ENCODE measurements at places on chromosomes 7 and 10.

- DNase-seq = no peak
These were observed 108.9 kb upstream of the MEOX2 start for GRCh38 chr7:15795393-15795792.

GRCh38 chr10:96370584-96371157, 11.9 kb upstream of the OPALIN start:
- peak; percentile 43 for DNase-seq

- DNase-seq = no peak
These were observed 73.3 kb upstream of the GSDME start for GRCh38 chr7:24830440-24831050.

- no peak for DNase-seq
These were observed 143.8 kb downstream of the GRK5 start for GRCh38 chr10:119351189-119351588.

- DNase-seq = no peak
These were observed 271.1 kb upstream of the SEMA3D start for GRCh38 chr7:85457911-85458310.

DNA sequence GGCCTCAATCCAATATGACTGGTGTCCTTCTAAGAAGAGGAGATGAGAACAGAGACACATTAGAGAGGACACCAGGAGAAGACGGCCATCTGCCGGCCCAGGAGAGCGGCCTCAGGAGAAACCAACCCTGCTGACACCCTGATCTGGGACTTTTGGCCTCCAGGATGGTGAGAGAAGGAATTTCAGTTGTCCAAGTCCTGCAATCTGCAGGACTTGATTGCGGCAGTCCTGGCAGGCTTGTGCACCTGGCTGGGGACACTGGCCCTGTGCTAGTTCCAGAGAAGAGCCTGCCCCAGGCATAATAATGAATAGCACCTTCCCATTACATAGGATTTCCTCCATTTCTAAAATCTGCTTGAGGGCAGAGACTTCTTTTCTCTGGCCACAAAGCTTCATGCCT, 409.9 kb upstream of the SHH start:
- no peak for DNase-seq

DNA sequence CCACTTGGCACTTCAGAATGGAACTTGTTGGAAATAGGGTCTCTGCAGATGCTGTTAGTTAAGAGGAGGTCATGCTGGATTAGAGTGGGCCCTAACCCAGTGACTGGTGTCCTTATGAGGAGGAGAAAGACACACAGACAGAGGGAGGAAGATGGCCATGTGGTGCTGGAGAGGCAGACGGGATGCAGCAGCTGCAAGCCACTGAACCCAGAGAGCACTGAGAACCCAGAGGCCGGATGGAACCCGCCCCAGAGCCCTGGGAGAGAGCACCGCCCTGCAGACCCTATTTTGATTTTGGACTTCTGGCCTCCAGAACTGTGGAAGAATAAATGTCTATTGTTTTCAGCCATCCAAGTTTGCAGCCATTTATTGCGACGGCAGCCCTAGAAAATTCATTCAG, 58.0 kb upstream of the EBF3 start:
- no peak for DNase-seq

DNA sequence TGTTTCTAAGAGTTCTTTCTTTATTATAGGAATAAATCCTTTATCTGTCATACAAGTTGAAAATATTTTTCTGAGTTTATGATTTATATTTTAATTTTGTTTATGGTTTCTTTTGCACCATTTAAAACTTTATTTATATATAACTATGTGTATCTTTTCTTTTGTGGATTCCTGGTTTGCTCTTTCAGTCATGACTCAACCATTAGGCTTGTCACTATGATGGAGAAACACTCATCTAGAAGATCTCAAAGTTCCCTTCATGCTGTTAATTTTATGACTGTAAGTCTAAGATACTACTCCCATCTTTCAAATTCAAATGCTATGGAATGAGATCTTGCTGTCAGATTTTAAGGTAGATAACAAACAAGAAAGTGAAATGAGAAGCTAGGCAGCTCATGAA, 199.5 kb downstream of the INHBA start:
- no peak for DNase-seq

GRCh38 chr10:132570771-132571649, 33.4 kb downstream of the INPP5A start:
- DNase-seq = no peak

DNA sequence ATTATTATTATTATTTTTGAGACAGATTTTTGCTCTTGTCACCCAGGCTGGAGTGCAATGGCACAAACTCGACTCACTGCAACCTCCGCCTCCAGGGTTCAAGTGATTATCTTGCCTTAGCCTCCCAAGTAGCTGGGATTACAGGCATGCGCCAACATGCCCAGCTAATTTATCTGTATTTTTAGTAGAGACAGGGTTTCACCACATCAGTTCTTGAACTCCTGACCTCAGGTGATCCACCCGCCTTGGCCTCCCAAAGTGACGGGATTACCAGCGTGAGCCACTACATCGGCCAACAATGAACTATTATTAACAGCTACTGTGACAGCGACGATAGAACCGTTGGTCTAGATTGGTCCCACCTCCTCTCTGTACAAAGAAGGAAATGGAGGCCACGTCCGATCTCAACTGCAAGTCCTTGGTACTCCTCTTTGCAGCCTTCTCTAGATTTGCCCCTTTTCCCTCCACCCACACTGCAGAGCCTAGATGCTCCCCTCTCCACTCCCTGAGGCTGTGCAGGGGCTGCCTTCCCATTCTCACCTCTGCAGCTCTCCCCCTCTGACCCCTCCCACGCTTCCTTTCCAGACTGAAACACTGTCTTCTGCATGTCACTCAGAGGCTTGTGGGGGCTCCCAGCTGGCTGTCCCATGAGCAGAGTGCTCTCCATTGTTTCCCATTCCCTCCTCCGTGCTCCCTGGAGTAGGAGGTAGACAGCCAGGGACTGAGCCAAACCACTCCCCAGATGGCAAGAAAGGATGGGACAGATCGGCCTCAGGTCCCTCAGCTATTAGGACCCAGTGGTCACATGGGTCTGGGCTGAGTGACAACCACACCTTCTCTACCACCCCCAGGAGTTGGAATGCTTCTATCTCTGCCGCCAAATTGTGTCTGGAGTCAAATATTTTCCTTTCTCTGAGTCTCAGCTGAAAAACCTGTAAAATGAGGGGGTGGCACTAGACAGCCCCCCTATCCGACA, 2.3 kb downstream of the LOXL4 start:
- DNase-seq = no peak

DNA sequence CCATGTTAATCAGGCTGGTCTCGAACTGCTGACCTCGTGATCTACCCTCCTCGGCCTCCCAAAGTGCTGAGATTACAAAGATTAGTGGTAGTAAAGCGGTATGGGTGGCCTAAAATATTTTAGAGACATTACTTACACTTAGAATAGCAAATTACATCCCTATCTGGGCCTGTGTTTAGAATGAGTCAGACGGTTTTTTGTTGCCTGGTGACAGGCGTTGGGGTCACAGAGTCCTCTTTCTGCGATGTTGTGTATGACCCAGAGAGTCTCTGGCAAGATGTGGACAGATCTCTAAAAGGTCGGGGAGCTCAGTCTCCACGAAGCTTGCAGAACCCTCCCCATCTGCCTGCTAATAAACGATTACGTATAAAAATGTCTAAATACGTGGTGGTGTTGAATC, 39.6 kb upstream of the PRKCQ start:
- DNase-seq = no peak

DNA sequence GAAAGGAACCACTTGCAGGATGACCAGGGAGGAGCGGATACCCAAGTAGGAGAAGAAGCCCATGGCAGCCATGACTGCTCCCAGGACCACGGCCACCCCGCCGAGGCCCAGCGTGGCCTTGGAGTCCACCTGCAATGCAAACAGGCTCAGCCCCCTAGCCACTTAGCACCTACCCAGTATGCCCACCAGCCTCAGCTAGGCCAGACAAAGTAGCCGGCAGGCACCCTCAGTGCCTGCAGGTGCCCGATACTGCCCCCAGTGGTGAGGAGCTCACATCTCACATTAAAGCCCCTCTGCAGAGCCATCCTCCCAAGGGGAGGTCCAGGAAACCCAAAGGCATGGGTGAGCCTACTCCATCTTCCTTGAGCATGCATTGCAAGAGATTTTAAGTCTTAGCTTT, 6.6 kb downstream of the NPC1L1 start:
- peak; percentile 35 for DNase-seq

GRCh38 chr10:1184541-1185430, 128.6 kb downstream of the WDR37 start:
- DNase-seq = no peak

- no peak for DNase-seq
These were observed 34.4 kb upstream of the ETV1 start for GRCh38 chr7:14023838-14024237.

GRCh38 chr7:39557222-39557621, 9.0 kb upstream of the YAE1 start:
- DNase-seq = no peak

Measured in activated CD8-positive, alpha-beta memory T cell treated with anti-CD3 and anti-CD28 coated beads, Interleukin-2, amount 50 U/mL, for 4 hours (primary cell).